ENCODE measurements at places on chromosomes 1 and 21.
A peak's percentile ranks its signal among the peaks of the same experiment; 100 is the strongest.

DNA sequence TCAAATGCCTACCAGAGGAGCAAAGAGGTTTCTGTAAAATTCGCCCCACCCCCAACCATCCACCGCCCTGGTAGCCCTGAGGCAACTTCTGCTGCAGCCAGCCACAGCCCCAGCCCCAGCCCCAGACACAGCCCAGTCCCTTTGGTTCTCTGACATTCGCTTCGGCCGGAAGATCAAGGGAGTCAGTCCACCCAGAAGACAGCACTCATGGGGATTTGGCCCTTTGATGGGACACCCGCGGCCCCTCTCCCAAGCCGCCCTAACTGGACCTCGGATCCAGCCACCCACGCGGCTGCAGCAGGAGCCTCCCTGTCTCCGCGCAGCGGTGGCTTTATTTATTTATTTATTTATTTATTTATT lies 3881.0 kb downstream of the SRGAP2C start:
- DNase-seq: no peak

DNA sequence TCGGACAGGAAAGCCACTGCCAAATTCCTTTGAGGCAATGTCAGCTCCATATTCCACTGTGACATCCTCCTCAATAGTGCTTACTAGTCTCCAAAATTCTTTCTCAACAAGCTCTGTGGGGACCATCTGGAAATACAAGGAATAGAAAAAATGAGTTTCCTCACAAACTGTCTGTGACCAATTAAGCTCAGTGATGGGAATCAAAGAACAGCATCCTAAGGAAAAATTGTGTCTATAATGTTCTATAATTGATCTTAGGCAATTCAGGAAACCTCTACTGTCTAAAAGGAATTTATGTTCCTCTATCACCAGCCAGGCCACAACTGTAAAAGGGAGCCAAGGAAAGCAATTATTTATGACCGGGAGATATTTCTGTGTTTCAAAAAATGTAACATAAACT lies 46.1 kb upstream of the SYT2 start:
- DNase-seq: no peak

DNA sequence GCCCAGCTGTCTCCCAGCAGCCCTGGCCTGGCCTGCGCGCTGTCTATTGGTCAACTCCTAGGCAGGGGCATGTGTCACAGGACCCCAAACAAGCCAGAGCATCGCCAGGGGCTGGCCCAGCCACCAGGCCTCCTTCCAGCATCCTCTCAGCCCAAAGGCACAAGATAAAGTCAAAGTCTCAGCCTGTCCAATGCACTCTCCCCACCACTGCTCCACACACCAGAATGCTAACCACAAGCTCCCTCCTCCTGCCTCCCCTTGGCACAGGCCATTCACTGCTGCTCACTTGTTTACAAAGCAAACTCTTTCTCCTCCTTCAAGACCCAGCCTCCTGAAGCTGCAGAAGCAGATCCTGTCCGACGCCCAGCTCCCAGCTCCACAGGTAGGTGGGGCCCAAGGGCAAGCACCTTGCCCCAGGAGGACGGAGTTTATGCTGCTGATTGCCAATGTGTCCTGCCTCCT lies 133.4 kb downstream of the DMRTB1 start:
- DNase-seq: peak; percentile 79

GRCh38 chr1:68558321-68559026 lies 61.6 kb upstream of the DEPDC1 start:
- DNase-seq: no peak

DNA sequence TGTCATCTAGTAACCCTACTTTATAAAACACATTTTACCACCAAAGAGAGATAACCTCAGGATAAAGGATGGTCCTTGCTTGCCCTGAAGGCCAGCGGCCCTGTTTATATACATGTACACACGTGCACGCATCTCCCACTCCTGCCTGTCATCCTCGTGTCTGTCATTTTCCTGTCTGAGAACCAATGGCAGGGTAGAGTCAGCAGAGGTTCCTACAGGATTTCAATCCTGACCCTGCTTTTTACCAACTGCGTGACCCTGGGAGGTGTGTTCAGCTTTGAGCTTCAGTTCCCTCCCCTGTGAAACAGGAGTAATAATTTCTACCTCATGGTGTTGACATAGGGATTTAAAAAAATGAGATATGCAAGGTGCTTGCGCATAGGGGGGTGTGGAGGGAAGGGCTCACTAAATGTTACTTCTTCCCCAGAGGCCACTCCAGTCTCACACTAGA lies 12.3 kb upstream of the RASSF5 start:
- no peak for DNase-seq

GRCh38 chr1:88878731-88879130 lies 12.6 kb downstream of the GTF2B start:
- DNase-seq: peak; percentile 31

- peak; percentile 46 for DNase-seq
Observed at GRCh38 chr1:234331507-234331906, 41.7 kb upstream of the COA6 start.

- DNase-seq: no peak
Observed at GRCh38 chr1:166174108-166174507, 7.3 kb upstream of the FAM78B start.

- peak; percentile 37 for DNase-seq
Observed at GRCh38 chr1:231628207-231628876, 1.8 kb downstream of the DISC1 start.

DNA sequence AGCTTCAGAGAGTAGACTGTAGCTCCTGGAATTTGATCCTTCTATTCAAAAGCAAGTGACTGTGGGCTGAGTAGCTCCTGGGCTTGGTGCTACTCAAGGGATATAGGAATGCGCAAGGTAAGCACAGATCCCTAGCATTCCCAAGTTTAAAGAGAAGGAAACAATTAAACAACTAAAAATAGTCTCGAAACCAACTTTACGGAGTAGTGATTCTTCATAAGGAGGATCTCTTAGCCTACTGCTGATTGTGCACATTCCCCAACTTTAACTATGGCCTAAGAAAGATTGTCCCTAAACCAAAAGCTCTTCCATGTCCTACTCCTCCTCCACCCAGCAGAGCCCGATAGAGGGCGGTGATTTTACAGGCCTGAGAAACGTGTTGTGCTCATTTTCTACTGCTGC lies 226.5 kb upstream of the CAMK1G start:
- DNase-seq: no peak

- no peak for DNase-seq
Observed at GRCh38 chr1:197910120-197910991, 6.8 kb upstream of the LHX9 start.

GRCh38 chr1:232751393-232752140 lies 53.6 kb upstream of the MAP10 start:
- DNase-seq: no peak

DNA sequence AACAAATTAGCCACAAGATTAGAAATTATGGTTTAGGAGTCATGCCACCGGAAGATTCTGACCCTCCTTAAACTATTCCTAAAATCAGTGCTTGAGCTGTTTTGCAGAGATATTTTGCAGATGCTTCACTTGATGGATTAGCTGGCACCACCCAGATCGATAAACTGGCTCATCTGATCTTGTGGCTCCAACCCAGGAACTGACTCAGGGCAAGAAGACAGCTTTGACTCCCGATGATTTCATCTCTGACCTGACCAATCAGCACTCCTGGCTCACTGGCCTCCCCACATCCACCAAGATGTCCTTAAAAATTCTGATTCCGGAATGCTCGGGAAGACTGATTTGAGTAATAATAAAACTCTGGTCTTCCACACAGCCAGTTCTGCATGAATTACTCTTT lies 221.6 kb downstream of the RHOU start:
- DNase-seq: peak; percentile 15

- DNase-seq: no peak
Observed at GRCh38 chr1:242788771-242789170, 264.3 kb upstream of the PLD5 start.

- DNase-seq: no peak
Observed at GRCh38 chr1:159911326-159912070, 11.5 kb upstream of the CFAP45 start.

GRCh38 chr1:19009126-19009881 lies 52.8 kb upstream of the IFFO2 start:
- DNase-seq: no peak

Data from IMR-90 (cell line).